Activated gamma-delta T cell treated with Interleukin-2 at 50 U/mL for 16 hours (primary cell): ENCODE measurements at places on chromosomes 6 and 20.

GRCh38 chr6:158780246-158780884 is 38.8 kb downstream of the EZR start:
- no peak for DNase-seq

DNA sequence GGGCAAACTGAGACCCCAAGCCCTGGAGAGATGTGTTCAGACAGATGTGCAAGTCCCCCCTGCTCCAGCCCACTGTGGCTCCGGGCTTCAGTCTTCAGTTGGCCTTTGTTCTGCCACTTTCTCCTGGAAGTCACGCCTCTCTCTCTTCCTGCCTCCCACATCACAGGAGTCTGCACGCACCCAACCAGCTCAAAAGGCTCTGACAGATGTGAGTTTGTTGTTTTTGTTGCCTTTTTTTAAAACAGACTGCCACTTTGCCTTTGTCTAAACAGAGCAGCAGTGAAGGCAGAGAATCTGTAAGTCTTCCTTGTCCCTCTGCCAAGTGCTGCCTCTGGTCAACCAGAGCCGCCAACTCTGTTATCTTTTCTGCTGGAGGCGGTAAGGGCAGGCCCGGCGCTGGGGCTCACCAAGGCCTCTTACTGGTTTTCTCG is 149.7 kb downstream of the TFAP2C start:
- no peak for DNase-seq

DNA sequence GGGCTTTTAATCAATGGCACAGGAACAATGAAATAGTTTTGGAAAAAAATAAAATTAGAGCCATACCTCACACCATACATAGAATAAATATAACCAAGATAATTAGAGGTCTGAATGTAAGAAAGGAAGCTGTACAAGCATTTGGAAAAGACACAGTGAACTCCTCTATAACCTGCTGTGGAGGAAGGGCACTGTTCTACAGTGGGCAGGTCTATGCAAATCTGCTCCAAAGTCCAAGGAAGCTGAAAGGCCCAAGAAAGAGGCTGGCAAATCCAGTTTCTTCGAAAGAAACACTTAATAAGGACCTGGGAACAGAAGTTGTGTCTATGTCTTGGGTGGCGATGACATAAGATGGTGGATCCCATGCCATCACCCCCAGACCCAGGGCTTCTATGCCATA is 169.4 kb upstream of the RALGAPA2 start:
- DNase-seq, result no peak

DNA sequence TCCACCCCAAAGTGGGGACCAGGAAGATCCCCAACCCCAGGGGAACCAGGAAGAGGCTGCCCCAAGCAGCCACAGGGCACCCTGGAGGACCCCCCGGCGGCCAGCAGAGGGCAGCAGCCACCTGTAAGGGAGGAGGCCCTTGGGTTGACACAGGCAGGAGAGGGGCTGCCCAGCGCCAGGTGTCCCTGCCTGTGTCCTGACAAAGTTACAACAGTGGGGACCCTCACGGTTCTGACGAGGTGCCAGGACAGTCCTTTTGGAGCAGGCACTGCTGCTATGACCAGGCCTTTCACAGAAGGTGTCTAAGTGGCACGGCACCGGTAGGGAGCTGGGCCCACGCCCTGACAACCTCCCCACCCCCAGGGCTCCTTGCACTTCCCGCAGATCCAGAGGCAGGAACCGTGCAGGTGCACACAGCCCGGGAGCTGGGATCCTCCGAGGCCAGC is 176.7 kb downstream of the BMP7 start:
- peak; percentile 29 for DNase-seq

DNA sequence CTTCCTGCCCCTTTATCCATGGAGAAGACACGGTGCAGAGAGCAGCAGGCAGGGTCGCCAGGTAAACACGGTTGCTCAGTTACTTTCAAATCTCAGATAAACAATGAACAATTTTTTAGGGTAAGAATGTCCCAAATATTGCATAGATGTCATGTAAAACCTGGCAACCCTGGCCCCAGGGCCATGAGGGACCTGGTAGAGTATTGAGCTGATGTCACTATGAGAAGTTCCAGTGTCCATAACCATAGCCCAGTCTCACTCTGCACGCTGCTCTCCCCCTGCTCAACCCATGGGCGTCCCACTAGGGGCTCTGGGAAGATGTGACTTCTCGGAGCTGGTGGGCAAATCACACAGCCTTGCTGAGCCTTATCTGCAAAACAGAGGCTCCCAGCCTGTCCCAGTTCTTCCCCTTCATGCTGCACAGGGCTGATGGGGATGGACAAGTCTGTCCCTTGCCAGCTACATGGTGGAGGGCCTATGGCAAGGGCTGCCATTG is 71.3 kb upstream of the TOP1 start:
- no peak for DNase-seq

DNA sequence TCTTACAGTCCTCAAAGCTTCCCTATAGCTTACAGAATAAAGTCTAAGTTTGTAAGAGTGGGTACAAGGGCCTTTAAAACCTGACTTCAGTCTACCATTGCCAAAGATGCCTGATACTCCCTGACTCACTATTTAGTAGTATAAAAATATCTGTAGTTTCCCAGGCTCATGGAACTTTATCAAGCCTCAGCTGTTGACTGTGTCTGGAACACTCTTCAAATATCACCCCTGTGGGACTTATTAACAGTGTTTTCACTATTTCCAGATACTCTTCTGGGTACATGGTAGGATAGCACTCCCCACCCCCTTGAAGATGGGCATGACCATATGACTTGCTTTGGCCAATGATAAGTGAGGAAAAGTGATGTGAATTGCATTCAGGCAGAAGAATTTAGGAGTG is 105.3 kb upstream of the TENT5A start:
- no peak for DNase-seq

DNA sequence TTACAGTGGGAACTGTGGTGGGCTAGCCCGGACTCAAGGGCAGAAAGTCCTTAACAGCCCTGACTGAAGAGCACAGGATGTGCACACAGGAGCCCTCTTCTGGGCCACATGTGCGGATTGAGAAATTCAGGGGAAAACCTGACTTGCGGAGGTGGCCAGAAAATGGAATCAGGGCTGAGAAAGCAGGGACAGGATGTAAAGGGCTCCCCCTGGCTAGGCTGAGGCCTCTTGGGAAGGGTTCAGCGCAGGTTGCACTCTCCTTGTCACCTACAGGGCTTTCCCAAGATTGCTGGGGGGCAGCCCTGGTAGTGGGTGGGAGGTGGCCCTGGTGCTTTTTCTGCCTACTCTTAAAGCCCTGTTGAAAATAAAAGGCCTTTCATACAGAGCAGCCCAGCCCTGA is 251.2 kb downstream of the SLC24A3 start:
- no peak for DNase-seq

GRCh38 chr20:11457488-11457887 is 460.2 kb upstream of the BTBD3 start:
- DNase-seq, result no peak

GRCh38 chr6:136846046-136846445 is 23.7 kb downstream of the PEX7 start:
- peak; percentile 5 for DNase-seq

DNA sequence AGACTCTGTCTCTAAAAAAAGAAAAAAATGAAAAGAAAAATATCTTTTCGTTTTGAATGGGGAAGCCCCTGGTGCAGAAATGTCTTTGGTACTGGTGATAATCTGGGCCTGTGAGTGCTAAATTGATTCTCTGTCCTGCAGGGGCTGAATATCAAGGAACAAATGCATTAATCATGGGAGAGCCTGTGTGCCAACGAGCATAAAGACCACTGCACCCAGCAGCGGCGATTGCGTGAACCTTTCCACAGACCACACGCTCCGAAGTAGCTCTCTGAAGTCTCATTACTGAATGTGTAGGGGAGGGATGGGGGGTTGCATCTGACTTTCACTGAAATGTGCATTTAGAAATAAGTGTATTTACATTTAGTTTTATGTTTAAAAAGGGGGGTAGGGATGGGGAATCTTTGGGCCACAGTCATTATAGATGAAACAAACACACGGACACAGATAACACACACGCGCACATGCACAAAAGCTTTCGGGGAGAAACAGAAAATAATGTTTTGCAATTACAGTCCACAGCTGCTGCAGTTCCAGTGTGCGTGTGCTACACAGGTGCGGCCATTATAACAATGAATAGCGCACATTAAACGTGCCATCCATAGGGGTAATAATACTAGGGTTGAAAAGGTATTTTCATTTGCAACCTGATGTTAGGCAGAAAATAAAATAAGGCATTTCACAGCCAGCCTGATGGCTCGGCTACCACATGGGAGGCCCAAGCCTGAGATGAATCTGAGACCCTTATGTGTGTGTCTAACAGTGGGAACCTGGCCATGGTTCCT is 154.0 kb downstream of the MBOAT1 start:
- no peak for DNase-seq

GRCh38 chr6:122530440-122531046 is 58.9 kb upstream of the SERINC1 start:
- DNase-seq, result peak; percentile 56

GRCh38 chr20:2093159-2093781 is 8.4 kb upstream of the STK35 start:
- no peak for DNase-seq

DNA sequence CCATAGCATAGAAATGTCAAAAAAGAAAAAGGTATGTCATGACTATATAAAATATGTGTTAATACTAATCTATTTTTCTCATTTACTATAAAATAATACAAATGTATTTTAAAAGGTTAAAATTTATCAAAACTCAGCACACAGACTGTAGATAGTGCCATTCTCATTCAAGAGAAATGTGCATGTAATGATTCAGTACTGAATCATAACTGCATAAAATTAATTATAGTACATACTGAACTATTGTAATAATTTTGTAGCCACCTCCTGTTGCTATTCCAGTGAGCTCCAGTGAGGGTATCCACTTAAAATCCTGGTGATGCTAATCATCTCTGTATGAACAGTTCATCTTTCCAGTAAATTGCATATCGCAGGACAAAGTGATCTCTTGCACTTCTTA is 82.8 kb downstream of the HMGCLL1 start:
- no peak for DNase-seq

DNA sequence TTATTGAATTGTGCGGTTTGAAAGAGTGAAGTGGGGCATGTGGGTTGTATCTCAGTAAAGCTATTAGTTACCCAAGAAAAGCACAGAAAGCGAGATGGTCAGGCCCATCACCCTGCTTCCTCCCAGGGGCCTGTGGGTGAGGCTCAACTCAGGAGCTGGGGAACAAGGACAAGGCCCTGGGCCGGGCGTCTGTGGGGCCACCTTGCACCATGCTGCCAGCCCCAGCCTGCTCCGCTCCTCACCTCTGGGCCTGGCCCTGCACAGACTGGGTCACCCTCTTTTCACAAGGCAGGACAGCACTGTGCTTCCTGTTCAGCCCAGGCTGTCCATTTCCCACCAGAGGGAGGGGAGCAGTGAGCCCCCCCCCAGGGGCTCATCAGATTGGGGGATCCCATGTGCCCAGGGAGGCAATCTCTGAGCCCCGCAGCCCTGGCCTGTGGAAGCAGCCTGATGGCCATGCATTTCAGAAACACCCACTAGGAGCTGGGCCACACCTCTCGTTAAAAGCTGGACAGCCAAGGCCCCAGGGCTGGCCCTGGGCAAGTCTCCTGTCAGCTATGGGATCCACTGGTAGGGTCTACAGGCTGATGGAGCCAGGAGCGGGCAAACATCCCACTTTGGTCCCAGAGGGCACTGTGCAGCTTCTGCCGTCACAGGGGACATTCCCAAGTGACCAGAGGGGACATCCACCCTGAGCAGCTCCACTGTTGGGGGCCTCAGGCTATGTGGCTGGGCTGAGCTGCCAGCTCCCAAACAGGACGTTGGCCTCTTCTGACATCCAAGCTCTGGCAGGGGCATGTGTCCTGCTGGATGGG is 55.9 kb downstream of the YTHDF1 start:
- DNase-seq, result no peak

DNA sequence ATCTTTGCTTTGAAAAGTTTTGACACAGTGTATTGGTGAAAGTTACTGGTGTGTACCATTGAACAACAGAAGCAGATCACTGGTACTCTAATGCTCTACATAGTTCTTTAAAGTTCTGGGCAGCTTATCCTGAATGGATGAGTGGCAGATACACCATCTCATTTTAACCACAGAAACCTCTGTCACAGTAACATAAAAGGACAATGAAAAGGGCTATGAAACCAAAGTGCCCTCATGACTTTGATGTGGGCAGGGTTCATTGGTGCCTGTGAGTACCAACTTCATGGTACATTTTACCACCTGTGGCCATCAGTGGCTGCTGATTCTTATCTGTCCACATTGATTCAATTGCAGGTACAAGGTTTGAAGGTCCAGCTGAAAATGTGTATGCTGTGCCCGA is 285.7 kb upstream of the PREP start:
- no peak for DNase-seq

DNA sequence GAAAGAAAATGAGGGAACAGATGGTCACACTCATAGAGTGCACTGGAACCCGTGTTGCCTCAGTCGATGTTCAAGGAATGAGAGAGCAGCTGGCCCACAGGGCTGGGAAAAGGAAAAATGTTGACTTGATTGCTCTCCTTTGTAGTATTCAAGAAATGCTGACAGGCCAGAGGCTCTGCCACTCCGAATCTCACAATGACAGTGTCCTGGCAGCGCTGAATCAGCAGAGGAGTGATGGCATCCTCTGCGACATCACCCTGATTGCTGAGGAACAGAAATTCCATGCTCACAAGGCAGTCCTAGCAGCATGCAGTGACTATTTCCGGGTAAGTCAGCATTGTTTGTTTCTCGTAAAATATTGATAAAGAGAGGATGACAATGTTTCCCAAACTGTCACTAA is 51.3 kb downstream of the KLHL32 start:
- no peak for DNase-seq

DNA sequence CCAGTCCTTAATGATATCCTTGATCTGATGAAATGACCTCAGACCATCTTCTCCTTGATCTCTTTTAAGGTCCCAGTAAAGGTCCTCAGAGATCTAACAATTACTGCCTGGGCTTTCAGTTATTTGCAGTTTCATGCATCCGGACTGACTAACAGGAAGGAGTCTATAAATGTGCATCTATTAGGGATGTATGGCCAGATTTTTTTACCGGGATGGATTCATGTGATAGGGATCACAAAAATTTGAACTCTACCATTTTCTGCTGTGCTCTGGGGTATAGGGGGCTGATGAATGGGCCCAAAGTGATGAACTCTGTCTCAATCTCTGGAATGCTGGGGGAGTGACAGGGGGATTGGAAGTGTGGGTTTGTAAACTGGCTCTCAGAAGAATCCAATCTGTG is 36.2 kb upstream of the SCUBE3 start:
- no peak for DNase-seq

DNA sequence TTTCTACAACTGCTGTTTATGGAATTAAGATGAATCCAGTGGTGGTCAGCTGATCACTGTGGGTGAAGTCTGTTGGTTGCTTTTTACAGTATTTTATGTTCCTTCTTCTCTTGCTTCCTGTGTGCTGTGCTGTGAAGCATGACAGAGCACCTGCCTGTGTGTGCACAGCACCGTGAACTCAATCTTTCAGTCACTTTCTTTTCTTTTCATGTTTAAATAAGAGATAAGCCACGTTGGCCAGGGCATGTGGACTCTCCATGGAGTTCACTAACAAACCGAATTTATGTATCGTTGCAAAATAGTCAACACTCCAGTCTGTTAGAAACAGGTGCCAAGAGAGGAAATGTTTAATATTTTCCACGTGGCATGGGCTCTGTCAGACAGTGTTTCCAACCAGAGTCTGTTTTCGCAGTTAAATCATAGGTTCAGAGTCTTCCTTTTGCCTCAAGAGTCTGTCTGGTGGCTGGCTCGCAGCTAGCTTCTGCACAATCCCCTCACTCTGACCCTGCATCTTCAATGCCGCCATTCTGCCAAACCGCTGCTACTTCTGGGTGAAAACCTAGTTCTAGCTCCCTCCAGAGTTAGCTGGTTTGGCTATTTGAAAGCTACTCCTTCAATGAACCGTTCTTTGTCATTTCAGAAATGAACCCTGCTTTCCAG is 73.2 kb downstream of the QRSL1 start:
- no peak for DNase-seq

GRCh38 chr20:32534661-32535240 is 50.4 kb downstream of the NOL4L start:
- peak; percentile 64 for DNase-seq
